ENCODE measurements at places on chromosomes 1 and 21. TPM values are rescaled to one million over a fixed set of nuclear protein-coding genes. Genes with fewer than 3 reads are reported as not detected.
A peak's percentile ranks its signal among the peaks of the same experiment; 100 is the strongest.

GRCh38 chr1:182784556-182785171, 4.9 kb upstream of the NPL start:
- no peaks in the 10 kb centered on the region for H3K27me3 ChIP-seq
- no peak overlapping the region for H3K4me3 ChIP-seq
- H3K4me1 ChIP-seq: peaks cover 8% of the 10 kb centered on the region
- H3K36me3 ChIP-seq: no peaks in the 10 kb centered on the region
- no peak overlapping the region for H3K27ac ChIP-seq

- no peak overlapping the region for H3K27ac ChIP-seq
- no peaks in the 10 kb centered on the region for H3K27me3 ChIP-seq
- no peak for DNase-seq
- no peak overlapping the region for H3K4me3 ChIP-seq
- no peaks in the 10 kb centered on the region for H3K36me3 ChIP-seq
- H3K4me1 ChIP-seq: no peaks in the 10 kb centered on the region
These were observed 468.7 kb upstream of the B3GALT2 start for GRCh38 chr1:193654951-193655735.

DNA sequence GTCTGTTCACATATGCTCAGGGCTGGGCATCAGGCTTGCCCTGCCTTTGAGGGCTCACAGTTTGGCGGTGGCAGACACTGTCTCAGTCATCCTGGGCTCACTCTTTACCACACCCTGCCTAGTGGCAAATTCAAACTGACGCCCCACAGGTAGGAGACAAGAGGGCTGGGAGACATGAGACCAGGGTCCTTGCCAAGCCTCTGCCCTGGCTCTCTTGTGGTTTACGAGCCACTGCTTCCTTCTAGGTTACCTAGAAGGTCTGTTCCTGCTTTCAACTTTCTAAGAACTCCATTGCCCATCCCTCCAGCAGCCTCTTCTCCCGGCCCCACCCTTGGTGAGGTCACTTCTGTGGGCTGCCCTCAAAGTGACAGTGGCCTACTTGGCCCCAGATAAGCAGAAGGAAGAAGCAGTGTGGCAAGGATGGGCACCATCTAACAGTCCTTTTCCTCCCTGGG, 10.5 kb downstream of the KIF21B start:
- no peaks in the 10 kb centered on the region for H3K27me3 ChIP-seq
- peaks cover 98% of the 10 kb centered on the region for H3K4me1 ChIP-seq
- H3K36me3 ChIP-seq: no peaks in the 10 kb centered on the region
- no peak for DNase-seq
- H3K4me3 ChIP-seq: no peak overlapping the region

GRCh38 chr1:172973424-172973823, 77.3 kb downstream of the TNFSF18 start:
- no peak overlapping the region for H3K27ac ChIP-seq
- no peak for DNase-seq
- H3K36me3 ChIP-seq: no peaks in the 10 kb centered on the region
- no peak overlapping the region for H3K4me3 ChIP-seq

DNA sequence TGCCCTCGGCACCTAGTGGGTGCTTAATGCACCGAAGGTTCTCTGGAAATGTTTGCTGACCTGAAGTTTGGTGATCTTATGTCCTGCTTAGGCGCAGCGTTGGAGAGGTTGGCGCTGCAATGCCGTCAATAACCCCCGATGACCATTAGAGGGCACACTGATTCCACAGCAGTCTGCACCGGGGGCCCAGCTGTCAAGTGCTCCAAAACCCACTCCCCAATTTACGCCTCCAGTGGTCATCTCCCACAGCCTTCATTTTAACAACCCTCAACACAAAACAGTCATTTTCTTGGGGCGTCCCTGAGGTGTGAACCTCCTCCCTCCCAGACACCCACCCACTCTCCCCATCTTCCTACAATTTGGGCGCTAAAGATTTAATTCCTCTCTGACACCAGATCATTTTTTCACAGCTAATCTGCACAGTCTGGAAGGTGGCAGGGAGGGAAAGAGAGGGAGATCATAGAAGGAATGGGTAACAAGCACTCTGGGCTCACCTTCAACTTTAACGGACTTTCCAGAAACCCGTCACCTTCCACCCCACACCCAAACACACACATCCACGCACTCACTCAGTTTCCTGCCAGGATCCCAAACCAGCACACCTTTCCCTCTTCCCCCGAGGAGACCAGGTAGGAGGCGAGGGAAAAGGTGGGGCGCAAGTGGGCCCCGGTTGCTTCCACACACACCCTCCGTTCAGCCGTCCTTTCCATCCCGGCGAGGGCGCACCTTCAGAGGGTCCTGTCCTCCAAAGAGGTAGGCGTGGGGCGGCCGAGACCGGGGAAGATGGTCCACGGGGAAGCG, 570 bp upstream of the NPR1 start:
- peaks cover 41% of the 10 kb centered on the region for H3K27me3 ChIP-seq
- H3K4me1 ChIP-seq: peaks cover 20% of the 10 kb centered on the region
- peak overlapping the region; percentile 45 for H3K4me3 ChIP-seq
- no peak overlapping the region for H3K27ac ChIP-seq
- peak; percentile 47 for DNase-seq

DNA sequence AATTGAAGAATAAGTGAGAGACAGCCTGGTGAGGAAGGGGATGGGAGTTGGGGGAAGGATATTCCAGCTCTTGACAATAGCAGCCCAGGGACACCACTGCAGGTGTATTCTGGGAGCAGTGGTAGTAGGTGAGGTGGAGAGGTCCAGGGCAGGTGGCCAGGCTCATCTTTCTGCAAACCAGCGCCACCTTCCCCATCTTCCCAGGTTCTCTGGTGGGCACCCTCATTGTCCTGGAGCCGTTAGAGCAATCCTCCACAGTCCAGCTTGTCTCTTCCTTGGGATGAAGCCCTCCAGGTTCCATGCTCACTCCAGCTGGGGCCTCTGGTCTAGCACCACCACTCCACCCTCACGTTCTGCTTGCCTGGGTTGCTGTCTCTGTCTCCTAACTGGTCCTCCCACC, 97.0 kb downstream of the IER5 start:
- H3K27me3 ChIP-seq: no peaks in the 10 kb centered on the region
- no peaks in the 10 kb centered on the region for H3K36me3 ChIP-seq
- DNase-seq: no peak
- H3K4me1 ChIP-seq: peaks cover 9% of the 10 kb centered on the region

- no peaks in the 10 kb centered on the region for H3K27me3 ChIP-seq
- H3K4me3 ChIP-seq: no peak overlapping the region
- H3K27ac ChIP-seq: no peak overlapping the region
- no peaks in the 10 kb centered on the region for H3K4me1 ChIP-seq
- no peak for DNase-seq
These were observed 26.8 kb downstream of the PALMD start for GRCh38 chr1:99672530-99673213.

DNA sequence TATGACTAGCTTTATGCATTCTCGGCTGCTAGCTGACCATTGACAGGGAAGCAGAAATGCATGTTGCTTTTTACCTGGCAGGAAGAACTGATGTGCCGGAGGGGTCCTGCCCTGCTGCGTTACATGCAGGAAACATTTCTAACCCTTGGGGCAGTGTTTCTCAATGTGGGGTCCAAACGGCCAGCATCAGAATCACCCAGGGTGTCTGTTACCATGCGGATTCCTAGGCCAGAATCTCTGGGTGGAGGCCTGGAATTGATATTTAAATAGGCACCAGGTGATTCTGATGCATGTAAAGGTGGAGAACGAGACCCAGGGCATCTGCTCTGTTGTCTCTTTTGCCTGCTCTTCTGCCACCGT, 182.7 kb downstream of the PCP4 start:
- no peak for DNase-seq
- H3K4me3 ChIP-seq: no peak overlapping the region
- no peaks in the 10 kb centered on the region for H3K27me3 ChIP-seq
- H3K27ac ChIP-seq: no peak overlapping the region
- H3K36me3 ChIP-seq: no peaks in the 10 kb centered on the region

GRCh38 chr1:175984813-175985212, 222.3 kb downstream of the COP1 start:
- no peak for DNase-seq
- H3K4me1 ChIP-seq: no peaks in the 10 kb centered on the region
- H3K27ac ChIP-seq: no peak overlapping the region
- H3K4me3 ChIP-seq: no peak overlapping the region

- H3K27ac ChIP-seq: no peak overlapping the region
- peaks cover 5% of the 10 kb centered on the region for H3K4me1 ChIP-seq
- no peak overlapping the region for H3K4me3 ChIP-seq
- no peak for DNase-seq
- no peaks in the 10 kb centered on the region for H3K36me3 ChIP-seq
These were observed 157.6 kb upstream of the IVNS1ABP start for GRCh38 chr1:185474440-185475149.

DNA sequence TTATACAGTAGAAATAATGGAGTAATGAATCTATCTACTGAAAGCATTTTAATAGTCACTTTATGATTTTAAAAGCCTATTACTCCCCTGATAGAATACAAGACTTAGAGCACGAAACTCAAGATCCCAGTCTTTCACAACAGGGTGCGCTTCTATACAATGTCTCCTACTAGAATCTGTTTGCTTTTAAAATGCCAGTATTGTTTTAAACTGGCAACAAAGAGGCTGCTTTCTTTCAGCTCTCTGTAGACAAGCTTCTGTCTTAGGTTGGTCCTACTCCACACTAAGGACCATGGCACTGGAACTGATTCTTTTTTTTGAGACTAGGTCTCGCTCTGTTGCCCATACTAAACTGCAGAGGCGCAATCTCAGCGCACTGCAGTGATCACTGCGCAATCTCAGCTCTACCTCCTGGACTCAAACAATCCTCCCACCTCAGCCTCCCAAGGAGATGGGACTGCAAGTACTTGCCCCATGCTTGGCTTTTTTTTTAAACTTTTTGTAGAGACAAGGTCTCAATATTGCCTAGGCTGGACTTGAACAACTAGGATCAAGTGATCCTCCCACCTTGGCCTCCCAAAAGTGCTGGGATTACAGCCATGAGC, 4.8 kb downstream of the DCAF8 start:
- peaks cover 28% of the 10 kb centered on the region for H3K4me1 ChIP-seq
- no peak for DNase-seq
- H3K27ac ChIP-seq: no peak overlapping the region
- H3K36me3 ChIP-seq: no peaks in the 10 kb centered on the region
- H3K27me3 ChIP-seq: no peaks in the 10 kb centered on the region

DNA sequence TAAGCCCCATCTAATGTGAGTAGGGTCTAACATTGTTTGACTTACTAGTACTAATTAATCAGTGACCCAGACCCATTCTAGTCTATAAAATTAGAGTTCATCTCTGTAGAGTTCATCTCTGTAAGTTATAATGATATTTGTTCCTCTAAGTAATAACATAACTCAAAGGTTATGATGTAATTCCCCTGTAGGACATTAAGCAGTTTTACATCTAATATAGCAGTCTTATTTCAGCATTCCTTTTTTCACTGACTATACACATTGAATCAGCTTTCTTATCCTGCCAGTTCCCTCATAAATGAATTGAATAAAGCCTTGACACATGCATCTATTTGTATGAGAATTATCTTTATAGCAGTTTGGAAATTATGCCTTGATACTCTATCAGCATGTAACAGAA, 90.9 kb downstream of the SH3GLB1 start:
- no peak overlapping the region for H3K27ac ChIP-seq
- H3K4me3 ChIP-seq: no peak overlapping the region
- H3K36me3 ChIP-seq: no peaks in the 10 kb centered on the region

- no peaks in the 10 kb centered on the region for H3K27me3 ChIP-seq
- H3K4me1 ChIP-seq: no peaks in the 10 kb centered on the region
- no peak overlapping the region for H3K27ac ChIP-seq
- no peak overlapping the region for H3K4me3 ChIP-seq
- no peak for DNase-seq
These were observed 7.5 kb upstream of the GJA8 start for GRCh38 chr1:147895123-147895522.

DNA sequence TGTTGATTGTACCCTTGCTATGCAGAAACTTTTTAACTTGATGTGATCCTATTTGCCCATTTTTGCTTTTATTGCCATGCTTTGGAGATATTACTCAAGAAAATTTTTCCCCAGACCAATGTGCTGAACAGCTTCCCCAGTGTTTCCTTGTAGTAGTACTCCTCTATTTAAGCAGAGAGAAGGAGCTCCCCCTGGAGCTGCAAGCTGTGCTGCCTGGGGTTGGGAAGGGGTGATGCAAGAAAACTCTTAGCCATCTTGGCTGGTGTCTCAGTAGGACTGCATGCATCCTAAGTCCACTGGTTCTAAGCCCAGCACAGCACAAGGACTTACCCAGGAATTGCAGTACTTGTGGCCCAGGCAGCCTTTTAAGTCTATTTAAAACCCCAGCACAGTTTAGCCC, 121.6 kb downstream of the NTMT2 start:
- no peaks in the 10 kb centered on the region for H3K4me1 ChIP-seq
- H3K4me3 ChIP-seq: no peak overlapping the region
- no peaks in the 10 kb centered on the region for H3K27me3 ChIP-seq
- no peak for DNase-seq

DNA sequence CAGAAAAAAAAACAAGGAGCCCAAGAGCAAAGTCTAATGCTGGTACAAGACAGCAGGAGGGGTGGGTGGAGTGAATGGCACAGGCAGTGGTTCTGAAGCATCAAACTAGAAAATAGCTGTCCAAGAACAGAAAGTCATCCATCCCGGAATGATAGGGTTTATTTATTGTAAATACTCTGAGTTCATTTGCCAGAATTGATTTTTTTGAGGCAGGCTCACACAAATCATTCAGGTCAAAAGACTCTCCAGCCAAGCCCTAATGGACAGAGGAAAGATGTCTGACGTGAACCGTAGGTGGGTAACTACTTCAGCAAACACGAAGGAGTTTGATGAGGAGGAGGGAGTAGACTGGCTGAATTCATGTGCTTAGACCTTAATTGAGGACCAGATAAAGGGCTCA, 13.8 kb upstream of the DISP1 start:
- no peaks in the 10 kb centered on the region for H3K36me3 ChIP-seq
- no peaks in the 10 kb centered on the region for H3K4me1 ChIP-seq
- no peak for DNase-seq
- H3K27me3 ChIP-seq: no peaks in the 10 kb centered on the region
- no peak overlapping the region for H3K4me3 ChIP-seq

GRCh38 chr1:185862235-185862634, 128.0 kb downstream of the HMCN1 start:
- DNase-seq: no peak
- no peak overlapping the region for H3K27ac ChIP-seq
- no peaks in the 10 kb centered on the region for H3K36me3 ChIP-seq
- H3K27me3 ChIP-seq: no peaks in the 10 kb centered on the region
- H3K4me3 ChIP-seq: no peak overlapping the region

DNA sequence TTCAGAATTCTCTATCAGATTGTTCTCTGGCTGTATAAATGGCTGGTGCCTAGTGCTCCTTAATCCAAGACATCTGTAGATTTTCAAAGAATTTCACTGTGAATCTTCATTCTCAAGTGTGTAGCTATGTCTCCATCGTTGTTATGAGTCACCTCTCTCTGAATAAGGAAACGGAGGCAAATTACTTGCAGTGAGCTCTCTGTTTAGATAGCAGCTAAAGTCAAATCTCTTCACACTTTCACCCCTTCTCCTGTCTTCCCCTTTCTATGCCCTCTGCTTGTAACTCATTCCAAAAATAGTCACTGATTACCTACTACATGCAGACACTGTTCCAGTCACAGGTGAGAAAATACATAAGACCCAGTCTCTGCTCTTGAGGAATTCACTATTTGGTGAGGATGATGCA, 39.7 kb downstream of the CHML start:
- no peaks in the 10 kb centered on the region for H3K27me3 ChIP-seq
- no peak overlapping the region for H3K27ac ChIP-seq

Gene NBPF14
- total RNA-seq: 11.6 TPM

Gene SH2D1B
- total RNA-seq: not detected

Gene FCGR3B
- not detected for total RNA-seq

Gene CSMD2
- not detected for total RNA-seq

Gene TRIM17
- 2.1 TPM for total RNA-seq

Gene FCGR1A
- total RNA-seq: not detected

Gene FCGR2B
- total RNA-seq: 0.07 TPM

Gene LCE1F
- total RNA-seq: not detected

Gene S100A1
- not detected for total RNA-seq

Gene ZNF648
- total RNA-seq: not detected

Gene CELA3A
- not detected for total RNA-seq
